Type B pancreatic cell (in vitro differentiated cells): ENCODE measurements at places on chromosomes 1 and 21. TPM values are rescaled to one million over a fixed set of nuclear protein-coding genes. Genes with fewer than 3 reads are reported as not detected.

DNA sequence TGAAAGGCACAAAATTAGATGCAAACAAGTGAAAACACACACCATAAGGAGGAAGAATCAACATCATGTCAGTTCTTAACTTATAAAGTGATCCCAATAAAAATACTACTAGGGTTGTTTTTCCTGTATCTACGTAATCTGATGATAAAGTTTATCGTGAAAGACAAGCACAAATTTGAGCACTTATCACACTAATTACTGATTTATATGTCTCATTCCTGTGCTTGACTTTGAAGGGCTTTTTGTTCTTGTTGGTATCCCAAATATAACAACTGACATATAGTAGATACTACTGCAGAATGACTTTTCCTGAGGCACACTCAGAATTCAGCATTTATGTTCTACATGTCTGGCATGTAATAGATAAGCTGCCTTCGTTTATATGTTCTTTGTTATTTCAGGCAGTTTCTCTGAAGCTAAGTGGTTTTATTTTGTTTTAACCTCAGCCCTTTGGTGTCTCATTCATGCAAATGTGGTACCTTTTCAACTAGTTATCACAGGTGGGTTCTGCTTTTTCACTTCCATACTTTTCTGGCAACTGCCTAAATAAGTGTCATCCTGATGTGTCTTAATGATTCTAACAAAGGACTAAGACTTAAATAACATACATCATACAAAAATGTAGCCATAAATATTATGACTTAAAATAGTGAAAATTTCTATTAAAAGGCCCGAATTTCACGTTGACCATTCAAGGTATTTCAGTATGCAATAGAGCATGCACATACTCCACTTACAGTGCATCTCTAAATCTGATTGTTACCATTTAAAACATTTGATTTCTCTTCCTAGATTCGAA, 73.2 kb downstream of the LRRC8C start:
- DNase-seq, result no peak

CAPN8 gene
- total RNA-seq, result 0.71 and 2.3 TPM in 2 replicates

DNA sequence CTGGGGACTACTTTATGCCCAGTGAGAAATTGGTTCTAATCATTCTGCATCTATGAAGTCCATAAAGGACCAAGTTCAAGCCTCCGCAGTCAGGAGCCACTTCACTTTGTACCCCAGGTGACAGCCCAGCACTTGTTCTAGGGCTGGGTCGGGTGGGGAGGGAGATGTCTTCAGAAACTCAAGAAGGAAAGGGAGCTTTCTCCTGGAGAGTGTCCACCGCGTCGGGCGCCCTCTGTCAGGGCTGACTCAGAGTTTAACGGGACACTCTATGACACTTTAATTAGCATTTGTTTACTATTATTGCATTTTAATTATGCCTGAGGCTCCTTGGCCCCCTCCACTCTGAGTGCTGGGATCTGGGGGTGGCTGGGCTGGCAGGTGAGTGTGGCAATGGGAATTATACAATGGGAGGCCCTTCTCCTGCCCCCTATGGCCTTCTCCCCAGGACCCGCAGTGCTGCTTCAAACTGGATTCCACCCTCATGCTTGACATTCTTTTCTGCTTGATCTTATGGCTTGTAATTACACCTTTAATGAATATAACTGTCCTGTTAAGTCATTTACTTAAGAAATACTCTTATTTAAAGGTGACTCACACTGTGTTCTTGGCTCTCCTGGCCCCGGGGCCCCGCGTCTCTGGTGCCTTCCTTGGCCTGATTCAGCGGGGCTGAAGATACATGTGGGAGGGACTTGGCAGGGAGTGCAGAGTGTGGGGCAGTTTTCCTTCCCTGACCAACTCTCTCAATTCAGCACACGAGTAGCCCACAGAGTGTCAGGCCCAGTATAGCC, 136.6 kb downstream of the PLXNA2 start:
- no peak for DNase-seq

DNA sequence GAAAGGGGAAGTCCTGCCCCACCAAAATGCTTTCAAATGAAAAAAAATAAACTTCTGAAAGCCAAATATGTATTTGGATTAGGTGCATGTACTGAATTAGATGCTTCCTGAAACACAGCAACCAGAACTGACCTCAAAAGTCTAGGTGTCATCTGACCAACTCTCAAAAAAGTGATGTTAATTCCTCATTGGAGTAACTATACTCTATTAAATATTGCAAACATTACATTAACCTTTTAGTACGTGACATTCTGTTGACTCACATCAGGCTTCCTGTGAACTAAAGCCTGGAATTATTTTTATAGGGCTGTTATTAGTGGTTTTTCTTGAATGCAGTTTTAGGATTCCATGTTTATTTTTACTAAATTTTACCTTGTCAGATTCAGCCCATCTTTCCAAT, 73.5 kb downstream of the ASTN1 start:
- no peak for DNase-seq

PODN gene
- 2.8 and 3.2 TPM in 2 replicates for total RNA-seq

- DNase-seq, result no peak
These were observed 65.7 kb upstream of the ECE1 start for GRCh38 chr1:21355956-21356355.

DNA sequence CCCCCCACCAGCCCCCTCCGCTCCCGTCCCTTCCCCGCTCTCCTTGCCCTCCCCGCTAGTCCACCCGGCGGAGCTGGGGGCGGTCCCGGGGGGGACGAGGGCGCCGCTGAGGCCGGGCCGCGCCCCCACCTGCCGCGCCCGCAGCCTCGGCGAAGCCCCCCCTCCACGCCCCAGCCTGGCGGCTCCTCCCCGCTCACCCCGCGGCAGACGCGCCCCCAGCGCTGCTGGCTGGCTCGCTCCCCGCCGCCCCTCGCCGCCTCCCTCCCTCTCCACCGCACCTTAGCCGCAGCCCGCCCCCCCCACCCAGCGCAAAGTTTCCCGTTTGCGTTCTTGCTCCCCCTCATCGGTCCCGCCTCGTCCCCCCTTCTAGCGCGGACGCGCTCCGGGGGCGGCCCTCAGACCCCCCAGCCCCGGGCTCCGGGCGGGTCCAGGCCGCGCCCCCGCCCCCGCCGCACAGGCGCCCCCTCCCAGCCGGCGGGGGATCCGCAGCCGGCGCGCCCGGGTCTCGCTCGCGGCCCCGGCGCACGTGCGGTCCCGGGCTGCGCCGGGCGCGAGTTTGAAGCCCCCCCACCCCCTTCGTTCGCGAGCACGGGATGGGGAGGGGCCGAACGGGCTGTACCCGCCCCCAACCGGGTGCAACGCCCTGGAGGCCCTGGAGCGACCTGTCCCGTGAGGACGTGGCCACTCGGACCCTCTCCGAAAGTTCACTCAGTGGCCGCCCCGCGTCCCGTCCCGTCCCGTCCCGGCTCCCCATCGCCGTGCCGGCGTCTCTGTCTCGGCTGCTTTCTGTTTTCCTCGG, 623 bp downstream of the PTPRF start:
- no peak for DNase-seq

GRCh38 chr1:157092831-157093230, 6.8 kb downstream of the ETV3L start:
- no peak for DNase-seq

- DNase-seq, result peak; percentile 71
These were observed 7.6 kb upstream of the NPL start for GRCh38 chr1:182781841-182782586.

- no peak for DNase-seq
These were observed 194.3 kb upstream of the CAMK1G start for GRCh38 chr1:209389258-209389657.

- DNase-seq, result no peak
These were observed 10.2 kb upstream of the GNL2 start for GRCh38 chr1:37605806-37606474.

ANGPTL3 gene
- 2.2 and 2.6 TPM in 2 replicates for total RNA-seq

DNA sequence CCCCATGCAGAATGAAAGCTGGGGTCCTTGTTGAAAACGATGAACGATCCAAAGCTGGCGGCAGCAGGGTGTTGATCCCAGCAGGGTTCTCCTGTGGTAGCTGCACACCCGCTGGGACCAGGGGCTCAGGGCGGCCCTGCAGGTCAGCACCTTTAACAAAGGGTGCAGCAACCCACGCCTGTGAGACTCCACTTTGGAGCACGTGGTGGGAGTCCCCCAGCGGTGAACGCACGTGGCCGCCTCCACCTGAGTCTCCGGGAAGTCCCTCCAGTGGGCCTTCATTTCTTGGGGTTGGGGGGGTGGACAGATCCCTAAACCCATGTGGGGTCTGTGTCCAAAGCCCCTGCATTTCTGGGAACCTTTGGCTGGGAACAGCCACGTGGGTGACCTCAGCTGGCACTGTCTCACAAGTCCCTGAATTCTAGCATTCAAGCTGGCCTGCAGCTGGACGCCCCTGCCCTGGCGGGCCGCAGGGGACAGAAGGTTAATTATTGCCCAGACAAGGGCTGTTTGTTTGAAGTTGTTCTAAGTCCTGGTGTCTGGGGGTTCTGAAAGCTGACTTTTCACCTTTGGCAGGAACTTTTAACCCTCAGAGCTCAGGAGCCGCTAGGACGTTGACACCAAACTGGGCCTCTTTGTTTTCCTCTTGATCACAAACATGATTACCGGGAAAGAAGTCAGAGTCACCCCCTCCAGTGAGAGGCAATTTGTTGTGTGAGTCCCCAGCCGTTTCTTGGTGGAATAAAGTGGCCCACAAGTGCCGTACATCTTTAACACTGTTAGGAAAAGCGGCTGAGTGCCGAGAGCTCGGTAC, 64.5 kb downstream of the COL18A1 start:
- no peak for DNase-seq

- no peak for DNase-seq
These were observed 559.3 kb upstream of the ZRANB2 start for GRCh38 chr1:71640116-71640515.

DNA sequence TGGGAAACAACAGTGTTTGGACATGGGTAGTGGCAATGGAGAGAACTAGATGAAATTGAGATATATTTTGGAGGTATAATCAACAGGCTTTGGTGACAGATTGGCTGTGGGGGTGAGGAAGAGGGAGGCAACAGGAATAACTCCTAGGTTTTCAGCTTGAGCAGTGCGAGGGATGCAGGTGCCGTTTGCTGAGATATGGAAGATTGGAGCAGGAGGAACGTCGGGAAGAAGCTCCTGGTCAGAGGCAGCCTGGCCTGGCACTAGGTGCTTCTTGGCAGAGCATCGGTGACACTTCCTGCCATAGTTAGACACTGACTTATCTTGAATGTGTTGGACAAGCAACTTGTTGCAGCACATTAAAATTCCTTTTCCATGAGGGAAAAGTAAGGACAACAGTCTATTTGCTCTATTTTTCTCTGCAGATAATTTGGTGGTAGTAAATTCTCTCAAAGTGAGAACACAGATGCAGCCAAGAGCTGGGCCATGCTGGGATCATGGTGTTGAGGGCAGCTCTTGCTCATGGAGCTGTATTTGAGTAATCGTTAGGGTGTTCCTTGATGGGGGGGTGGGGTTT, 21.5 kb upstream of the MYSM1 start:
- DNase-seq, result no peak

PLA2G2C gene
- not detected in 2 replicates for total RNA-seq

- no peak for DNase-seq
These were observed 9.3 kb downstream of the SLC35A3 start for GRCh38 chr1:99979091-99979490.

DNA sequence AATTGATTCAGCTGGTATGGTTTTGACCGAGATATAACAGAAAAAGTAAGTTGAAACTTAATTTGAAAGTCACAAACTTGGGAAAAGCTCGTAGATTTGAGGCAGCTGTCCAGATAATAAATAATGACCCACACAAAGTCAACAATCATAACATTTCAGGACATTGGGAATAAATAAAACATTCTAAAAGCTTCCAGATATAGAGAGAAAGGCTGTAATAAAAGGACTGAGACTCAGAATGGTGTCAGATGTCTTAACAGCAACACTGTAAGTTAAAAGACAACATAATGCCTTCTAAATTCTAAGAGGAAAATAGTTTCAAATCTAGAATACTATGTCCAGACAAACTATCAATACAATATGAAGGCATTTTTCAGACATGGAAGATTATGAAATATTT, 163.3 kb downstream of the CDC42BPA start:
- no peak for DNase-seq
